ENCODE measurements at places on chromosomes 4 and X. TPM values are rescaled to one million over a fixed set of nuclear protein-coding genes. Genes with fewer than 3 reads are reported as not detected.

The CCKAR gene
- total RNA-seq, result not detected

- no peak for DNase-seq
Measured at GRCh38 chr4:107743532-107743931, 23.5 kb upstream of the PAPSS1 start.

DNA sequence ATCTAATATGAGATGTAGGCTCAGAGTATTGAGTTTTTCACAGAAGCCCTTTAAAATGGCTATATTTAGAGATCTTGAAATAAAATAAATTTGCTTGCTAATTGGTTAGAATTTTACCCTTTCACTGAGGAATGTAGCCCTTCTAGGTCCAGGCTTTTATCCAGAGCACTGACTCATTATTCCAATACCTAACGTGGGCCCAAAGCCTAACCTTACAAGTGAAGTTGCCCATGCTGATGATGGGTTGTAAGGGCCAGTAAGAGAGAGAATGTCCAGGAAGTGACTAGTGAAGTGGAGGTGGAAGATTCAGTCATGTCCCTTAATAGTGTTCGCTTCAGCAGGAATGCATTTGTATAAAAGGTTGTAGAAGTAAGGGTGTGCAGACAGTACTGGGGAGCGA is 155.9 kb downstream of the STIM2 start:
- DNase-seq, result no peak

- DNase-seq, result no peak
Measured at GRCh38 chrX:114372937-114373336, 210.9 kb upstream of the HTR2C start.

DNA sequence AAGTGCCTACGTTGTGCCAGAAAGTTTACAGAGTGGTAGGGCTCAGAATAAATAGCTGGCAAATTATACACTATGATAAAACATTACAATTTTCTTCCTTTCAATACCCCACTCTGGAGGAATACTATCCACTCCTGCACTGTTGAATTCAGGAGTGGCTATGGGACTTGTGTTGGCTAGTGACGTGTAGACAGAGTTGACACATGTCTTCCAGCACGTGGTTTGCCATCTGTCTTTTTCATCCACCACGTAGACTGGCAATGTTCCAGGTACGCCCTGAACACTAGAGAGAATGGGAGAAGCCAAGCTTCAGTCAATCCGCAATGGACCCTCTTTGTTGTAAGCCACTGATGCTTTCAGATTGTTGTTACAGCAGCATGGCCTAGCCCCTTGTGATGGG is 168.8 kb upstream of the RBPJ start:
- no peak for DNase-seq

DNA sequence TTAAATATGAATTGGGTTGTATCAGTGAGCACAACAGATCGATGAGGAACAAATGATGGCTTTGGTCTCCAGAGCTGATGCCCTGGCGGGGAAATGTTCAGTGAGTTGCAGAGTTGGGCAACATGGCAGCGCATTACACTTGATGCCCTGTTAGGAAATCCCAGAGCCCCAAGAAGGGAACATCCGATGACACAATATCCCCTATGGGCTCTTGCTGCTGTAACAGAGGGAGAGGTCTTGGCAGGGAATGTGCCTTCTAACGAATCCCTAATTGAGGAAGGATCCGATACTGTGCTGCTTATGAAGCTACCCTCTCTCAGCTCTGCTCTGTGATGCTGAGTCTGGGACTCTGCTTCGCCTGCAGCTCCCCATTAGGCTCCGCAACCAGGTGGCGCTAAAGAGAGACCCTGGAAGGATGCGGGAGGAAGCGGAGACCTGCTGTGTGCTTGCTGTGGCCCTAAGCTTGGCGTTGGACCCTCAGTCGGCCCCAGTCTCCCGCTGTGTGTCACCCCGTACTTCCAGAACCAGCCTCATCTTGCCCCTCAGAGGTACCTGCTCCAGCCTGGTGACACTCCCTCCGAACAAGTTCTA is 38.9 kb downstream of the PDHA1 start:
- DNase-seq, result no peak

DNA sequence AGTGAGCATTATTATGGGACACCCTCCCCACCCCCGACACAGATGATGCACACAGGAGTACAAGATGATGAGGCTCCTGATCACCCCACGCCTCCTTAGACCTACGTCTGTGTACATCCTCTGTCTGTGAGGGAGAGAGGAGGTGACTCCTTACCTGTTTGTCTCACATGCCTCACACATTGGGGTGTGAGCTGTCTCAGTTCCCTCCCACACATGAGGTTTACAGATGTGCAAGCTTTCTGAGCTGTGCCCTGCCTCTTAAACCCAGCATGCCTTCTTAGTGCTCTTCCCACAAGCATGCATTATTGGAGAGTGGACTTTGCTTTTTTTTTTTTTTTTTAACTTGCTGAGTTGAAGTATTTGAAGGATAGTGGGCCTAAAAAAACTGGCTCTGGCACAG is 76.7 kb downstream of the CLCN5 start:
- DNase-seq, result no peak

- no peak for DNase-seq
Measured at GRCh38 chr4:169993531-169993930, 32.7 kb downstream of the MFAP3L start.

Measured in H1 (cell line).